Right hindlimb (tissue), 1 donor: ENCODE measurements at places on chromosomes 13 and 19.
A peak's percentile ranks its signal among the peaks of the same experiment; 100 is the strongest.

DNA sequence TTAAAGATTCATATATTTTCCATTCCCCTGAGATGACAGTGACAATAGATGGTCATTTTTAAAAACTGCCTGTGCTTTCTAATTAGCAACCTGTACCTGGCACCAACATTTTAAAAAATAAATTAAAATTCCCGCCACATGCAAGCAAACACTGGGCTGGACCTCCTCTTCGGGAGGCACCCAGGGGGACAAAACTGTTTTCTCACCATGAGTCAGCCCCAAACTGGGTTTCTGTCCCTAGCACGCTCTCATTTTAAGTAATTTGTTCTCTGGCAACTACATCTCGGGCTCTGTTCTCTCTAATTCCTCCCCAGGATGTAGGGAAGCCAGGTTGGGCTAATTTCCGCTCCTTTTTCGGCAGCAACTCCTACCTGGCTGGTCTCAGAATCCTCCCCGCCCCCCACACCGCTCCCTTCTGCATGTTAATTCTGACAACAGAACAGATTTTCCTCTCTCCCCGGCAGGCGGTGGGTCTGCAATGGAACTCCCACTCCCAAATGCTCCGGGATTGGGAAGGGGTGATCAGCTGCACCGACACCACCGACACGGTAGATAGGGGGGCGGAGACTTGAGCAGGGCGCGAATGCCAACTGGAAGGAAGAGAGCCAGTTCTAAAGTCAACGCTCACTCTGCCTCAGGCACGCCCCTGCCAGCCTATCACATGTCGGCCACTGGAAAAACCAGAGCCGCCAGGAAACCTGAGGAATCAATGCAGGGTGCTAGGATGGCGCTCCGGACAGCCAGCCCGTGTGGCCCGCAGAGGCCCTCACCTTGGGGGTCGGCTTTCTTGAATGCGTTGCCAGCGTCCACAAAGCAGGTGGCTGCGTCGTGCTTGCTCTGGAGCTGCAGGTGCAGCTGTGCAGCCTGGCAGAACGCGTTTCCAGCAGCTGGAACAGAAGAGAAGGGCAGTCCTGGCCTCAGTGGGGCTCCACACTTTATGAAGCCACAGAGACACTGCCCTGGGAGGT, 14.7 kb downstream of the NAPA start:
- DNase-seq, result no peak

- no peak for DNase-seq
These were observed 277.2 kb downstream of the TEX29 start for GRCh38 chr13:111597618-111598017.

- peak; percentile 63 for DNase-seq
These were observed 190.9 kb downstream of the COL4A1 start for GRCh38 chr13:110116072-110116487.

DNA sequence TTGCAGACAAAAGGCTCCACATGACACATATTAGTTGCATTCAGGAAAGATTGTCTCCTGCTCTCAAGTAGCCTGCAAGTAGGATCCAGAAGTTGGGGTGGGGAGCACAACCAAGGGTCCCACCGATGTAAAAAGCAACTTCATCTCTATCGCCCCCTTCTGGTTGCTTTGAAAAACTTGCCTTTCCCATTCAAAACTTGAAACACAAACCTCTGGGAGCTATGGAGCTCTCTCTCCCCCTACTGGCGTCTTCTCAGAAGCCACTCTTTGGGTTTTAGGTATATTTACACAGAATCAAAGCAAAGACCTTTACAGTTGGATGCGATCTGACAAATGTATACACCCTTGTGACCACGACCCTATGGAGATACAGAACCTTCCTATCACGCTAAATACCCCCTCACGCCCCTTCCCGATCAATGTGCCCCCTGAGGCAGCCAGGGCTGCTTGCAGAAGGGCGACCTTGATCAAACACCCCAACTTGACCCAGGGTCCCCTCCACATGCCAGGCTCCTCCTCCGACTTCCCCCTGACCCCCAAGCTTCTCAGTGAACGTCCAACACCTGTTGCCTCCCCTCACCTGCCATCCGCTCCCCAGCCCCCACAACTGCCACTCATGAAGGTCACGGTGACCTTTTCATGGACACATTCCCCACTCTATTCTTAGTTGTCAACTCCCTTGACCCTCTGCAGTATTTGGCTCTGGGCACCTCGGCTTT, 10.1 kb downstream of the NOSIP start:
- DNase-seq, result peak; percentile 76

DNA sequence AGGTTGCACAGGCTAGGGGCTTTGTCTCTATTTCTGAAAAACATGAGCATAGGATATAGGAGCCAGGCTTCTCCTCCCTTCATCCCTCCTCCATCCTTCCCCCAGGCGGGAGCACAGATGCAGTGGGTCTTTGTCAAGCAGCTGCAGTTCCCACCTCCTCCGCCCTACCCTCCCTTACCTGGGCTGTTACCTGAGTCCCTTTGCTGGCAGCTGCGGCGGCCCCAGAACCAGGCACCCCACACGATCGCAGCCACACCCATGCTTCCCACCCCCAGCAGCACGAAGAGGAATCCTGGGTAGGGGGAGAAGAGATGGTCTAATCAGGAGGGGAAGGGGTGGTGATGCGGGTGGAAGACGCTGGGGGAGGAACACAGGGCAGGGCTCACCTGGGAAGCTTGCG, 7.8 kb downstream of the TMIGD2 start:
- no peak for DNase-seq

DNA sequence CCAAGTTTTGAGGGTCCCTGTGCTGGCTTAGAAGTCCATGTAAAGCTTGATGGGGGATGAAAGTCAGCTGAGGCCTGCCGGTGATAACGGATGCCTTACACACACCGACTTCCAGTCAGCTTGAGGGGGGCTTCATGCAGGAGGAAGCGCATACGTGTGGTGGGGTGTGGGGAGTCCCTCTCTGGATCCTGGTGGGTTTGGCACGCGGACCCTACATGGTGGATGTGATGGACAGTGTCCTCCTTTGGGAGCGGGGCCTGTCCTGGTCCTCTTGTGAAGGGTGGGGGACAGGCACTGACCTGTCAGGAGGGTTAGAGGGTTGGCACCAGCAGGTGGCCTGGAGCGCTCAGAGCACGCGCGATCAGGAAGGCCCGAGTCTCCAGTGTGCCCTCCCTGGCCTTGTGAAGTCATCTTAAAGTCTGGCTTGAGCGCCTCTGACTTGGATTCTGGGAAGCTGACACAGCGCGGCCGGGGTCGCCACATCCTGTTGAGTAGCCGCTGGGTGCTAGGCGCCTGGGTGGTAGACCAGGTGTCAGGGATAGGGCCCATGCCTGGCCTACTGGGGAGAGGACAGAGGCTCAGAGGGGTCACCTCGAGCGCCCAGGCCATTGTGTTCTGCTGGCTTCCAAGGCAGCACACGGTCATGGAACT, 2.9 kb downstream of the DAZAP1 start:
- no peak for DNase-seq
